ENCODE measurements at places on chromosomes 5 and 9. TPM values are rescaled to one million over a fixed set of nuclear protein-coding genes. Genes with fewer than 3 reads are reported as not detected.
A peak's percentile ranks its signal among the peaks of the same experiment; 100 is the strongest.

Gene DDX46
- 49.3 TPM for total RNA-seq

DNA sequence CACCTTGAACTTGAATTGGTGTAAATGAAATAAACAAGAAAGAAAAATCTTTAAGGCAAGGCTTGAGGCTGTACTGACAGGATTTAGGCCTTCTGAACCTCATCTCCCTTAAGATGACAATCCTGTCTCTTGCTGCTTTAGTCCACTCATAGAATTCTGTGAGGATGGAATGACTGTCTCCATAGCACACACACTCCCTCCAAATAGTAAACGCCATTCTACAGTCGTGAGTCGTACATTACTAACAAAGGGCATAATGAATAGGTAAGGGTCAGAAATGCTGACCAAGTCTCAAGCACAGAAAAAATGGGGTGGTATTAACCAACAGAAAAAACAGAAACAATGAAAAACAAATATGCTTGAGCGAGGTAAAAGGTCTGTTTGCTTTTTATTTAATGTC is 71.8 kb upstream of the SIMC1 start:
- no peak overlapping the region for H3K4me3 ChIP-seq
- H3K4me1 ChIP-seq = no peaks in the 10 kb centered on the region
- H3K36me3 ChIP-seq = no peaks in the 10 kb centered on the region
- H3K27ac ChIP-seq = no peak overlapping the region
- DNase-seq = no peak

DNA sequence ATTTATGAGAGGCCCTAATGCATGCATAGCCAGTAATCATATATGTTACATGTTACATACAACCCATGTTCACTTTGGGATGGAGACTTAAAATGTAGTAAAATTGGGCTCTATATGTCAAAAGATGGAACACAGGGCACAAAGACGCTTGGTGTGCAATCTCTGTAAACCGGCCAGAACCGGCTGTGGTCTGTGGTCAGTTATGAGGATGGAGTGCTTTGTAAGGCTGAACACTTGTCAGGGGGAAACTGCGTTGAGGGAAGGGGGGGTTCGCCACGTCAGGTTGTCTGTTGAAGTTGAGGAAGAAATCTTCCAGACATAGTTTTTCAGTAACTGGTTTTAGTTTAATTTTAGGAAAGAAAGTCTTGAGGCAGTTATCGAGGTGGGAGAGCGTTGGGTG is 2.7 kb upstream of the CKMT2 start:
- H3K4me1 ChIP-seq = no peaks in the 10 kb centered on the region
- no peak for DNase-seq
- no peaks in the 10 kb centered on the region for H3K36me3 ChIP-seq
- no peak overlapping the region for H3K27ac ChIP-seq
- no peaks in the 10 kb centered on the region for H3K27me3 ChIP-seq
- H3K4me3 ChIP-seq = no peak overlapping the region

Gene ADGRD2
- total RNA-seq = not detected

Gene DMRT3
- total RNA-seq = not detected

DNA sequence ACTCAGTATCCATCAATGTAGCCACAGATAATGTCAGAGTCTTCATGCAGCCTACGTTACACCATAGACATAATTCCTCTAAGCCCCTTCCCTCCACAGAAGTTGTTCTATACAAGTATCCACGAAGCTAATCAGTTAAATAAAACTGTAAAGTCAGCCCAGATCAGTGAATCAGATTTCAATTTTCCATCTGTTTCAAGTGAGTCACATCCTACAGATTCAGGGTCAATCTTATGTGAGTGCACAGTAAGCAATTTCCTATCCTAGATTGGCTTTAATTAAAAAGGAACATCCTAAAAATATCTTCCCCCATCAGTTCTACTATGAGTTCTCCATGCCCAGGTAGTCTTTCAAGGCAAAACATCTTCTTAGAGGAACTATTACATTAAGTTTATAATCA is 402.5 kb downstream of the EFNA5 start:
- no peaks in the 10 kb centered on the region for H3K27me3 ChIP-seq
- no peak overlapping the region for H3K27ac ChIP-seq
- no peak for DNase-seq
- no peaks in the 10 kb centered on the region for H3K36me3 ChIP-seq
- no peaks in the 10 kb centered on the region for H3K4me1 ChIP-seq
- no peak overlapping the region for H3K4me3 ChIP-seq

Gene OBP2B
- total RNA-seq = not detected

DNA sequence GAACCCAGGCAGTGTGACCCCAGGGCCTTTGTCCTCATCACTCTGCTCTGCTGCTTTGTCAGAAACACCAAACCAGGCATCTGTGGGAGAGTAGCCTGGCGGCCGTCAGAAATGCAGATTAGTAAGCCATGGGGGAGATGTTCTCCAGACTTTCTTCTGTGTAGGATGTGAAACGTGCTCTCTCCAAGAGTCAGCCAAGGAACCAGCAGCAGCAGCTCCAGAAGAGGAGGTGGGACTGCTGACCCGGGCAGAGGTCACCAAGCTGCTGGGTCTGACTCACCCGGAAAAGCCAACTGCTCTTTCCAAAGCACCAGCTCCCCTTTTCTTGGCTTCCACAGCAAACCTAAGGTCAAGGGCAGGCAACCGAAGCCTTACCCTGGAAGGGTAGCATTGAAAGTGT is 14.4 kb upstream of the ABLIM3 start:
- H3K4me3 ChIP-seq = no peak overlapping the region
- H3K36me3 ChIP-seq = no peaks in the 10 kb centered on the region
- no peak for DNase-seq
- no peaks in the 10 kb centered on the region for H3K27me3 ChIP-seq
- no peak overlapping the region for H3K27ac ChIP-seq

Gene SAXO1
- total RNA-seq = not detected

DNA sequence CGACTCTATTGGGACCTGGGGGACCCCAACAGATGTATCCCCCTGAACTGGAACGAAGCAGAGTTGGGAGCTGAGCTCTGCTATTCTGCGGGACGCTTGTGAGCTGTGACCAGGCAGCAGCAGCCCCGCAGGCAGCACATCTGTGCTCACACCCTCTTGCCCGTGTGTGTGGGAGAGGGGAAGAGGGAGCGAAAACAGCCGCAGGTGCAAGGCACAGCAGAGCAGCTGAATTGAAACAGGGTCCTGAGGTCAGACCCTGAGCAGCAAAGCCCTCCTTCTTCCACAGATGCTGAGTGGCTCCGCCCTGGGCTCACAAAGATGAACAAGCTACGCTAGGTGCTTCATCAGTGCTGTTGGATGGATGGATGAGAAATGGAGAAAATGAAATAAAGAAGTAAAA is 198.7 kb downstream of the HSPA4 start:
- H3K4me3 ChIP-seq = no peak overlapping the region
- no peaks in the 10 kb centered on the region for H3K4me1 ChIP-seq
- no peak for DNase-seq
- H3K36me3 ChIP-seq = no peaks in the 10 kb centered on the region

Gene SPAAR
- 1.1 TPM for total RNA-seq

DNA sequence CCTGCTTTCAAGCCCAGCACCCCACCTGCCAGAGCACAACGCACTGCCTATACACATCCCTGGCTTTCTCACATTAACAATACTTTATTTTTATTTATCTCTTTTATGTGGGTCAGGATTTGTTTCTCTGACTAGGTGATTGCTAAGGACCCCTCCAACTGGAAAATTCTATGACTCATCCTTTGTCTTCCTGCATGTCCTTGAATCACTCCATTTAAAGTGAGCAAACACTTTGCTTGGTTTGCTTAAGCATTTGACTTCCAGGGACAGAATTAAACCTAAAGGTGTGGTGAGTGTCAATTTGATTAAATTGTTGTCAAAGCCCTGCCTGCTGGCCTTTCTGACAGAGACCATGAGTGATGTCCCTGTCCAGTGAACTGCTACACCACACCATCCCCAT is 536.5 kb upstream of the BRINP1 start:
- DNase-seq = no peak
- H3K4me3 ChIP-seq = no peak overlapping the region
- no peaks in the 10 kb centered on the region for H3K27me3 ChIP-seq
- H3K27ac ChIP-seq = no peak overlapping the region
- no peaks in the 10 kb centered on the region for H3K36me3 ChIP-seq

Gene ROR2
- 9.1 TPM for total RNA-seq

DNA sequence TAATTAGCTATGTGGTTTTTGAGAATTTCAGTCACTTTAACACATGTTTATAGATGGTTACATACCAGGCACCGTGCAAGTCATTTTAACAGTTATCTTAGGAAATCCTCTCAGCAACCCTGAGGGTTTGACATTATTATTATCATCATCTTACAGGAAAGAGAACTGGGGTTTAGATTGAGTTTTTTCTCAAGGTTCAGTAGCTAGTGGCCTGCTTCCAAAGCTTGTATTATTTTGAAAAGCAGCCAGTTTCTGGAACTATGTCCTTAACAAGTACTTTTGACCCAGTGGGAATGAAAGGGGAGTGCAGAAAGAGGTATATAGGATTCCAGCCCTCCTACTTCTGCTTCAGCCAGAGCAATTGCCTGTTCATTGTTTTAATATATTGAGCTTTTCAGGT is 157.5 kb downstream of the COMMD10 start:
- no peak for DNase-seq
- H3K27ac ChIP-seq = no peak overlapping the region
- H3K4me3 ChIP-seq = no peak overlapping the region
- no peaks in the 10 kb centered on the region for H3K27me3 ChIP-seq
- H3K36me3 ChIP-seq = no peaks in the 10 kb centered on the region

GRCh38 chr5:78574131-78574673 is 74.4 kb downstream of the LHFPL2 start:
- H3K27ac ChIP-seq = no peak overlapping the region
- H3K36me3 ChIP-seq = no peaks in the 10 kb centered on the region
- no peaks in the 10 kb centered on the region for H3K27me3 ChIP-seq
- no peaks in the 10 kb centered on the region for H3K4me1 ChIP-seq

DNA sequence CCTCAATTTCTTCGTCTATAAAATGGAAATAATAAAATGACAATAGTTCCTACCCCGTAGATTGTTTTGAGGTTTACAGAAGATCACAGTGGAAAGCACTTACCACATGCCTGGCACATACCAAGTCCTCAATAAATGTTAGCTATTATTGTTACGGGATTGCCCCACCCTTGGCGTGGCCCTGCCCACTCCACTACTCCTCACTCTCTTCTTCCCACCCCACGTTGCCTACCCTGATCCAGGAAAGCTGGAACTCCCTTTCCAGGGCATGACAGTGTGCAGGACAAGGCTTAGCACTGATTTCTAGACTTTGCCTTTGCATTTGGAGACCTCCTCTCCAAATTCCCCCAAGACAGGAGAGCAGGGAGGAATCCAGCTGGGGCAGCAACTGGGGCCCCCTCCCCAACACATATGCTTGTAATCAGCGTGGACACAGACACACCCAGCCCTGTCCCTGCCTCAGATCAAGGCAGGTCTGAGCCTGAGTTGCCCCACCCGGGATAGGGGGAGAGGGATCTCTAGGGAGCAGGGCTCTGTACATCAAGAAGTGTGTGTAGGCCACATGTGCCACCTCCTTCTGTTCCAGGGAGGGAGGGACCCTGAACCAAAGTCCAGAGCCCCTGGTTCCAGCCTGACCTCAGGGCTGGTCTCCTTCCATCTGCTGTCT is 6.7 kb downstream of the SLC4A9 start:
- H3K4me3 ChIP-seq = no peak overlapping the region
- H3K4me1 ChIP-seq = no peaks in the 10 kb centered on the region
- DNase-seq = no peak
- no peaks in the 10 kb centered on the region for H3K36me3 ChIP-seq
- no peak overlapping the region for H3K27ac ChIP-seq

Gene MCCC2
- 56.8 TPM for total RNA-seq

Gene ACOT12
- not detected for total RNA-seq

DNA sequence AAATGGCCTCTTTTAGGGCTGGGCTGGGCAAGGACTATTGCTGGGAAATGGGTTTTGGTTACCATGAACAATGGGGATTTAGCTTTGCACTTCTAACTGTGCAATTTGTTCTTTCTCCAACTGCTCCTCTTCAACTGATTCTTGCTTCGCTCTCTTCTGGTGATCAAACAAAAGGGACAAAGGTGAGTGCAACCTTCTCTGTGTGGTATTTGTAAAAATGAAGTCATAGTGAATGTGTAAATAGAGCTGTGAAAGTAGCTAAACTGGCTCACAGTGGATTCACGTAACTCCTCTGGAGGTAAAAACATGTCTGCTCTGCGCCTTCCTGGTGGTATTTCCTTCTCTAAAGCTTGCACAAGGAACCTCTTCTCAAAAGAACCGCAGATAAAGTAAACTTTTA is 20.9 kb upstream of the SPINK14 start:
- no peak overlapping the region for H3K4me3 ChIP-seq
- H3K27ac ChIP-seq = peak overlapping the region; percentile 74
- peak; percentile 35 for DNase-seq

DNA sequence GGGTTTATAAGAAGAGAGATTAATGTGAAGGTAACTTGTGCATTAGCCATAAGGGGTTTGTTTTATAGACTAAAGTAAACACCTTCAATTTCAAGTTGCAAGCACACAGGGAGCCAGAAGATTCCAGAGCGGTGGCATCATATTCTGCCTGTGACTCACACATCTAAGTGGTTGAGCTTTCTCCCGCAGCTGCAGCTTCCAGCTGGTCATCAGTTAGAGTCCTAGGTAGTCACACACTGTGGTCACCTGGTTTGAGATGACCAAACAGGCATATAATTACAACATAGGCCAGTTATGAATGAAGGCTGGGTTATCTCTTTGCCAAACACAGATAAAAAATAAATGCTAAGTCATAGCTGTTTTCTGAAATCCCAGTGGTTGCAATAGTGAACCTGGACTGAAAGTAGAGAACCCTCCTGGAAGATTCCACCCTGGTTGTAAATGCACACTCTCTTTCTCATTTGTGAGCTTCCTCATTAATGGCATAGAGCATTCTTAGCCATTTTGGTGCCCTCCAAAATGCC is 171.3 kb downstream of the GDNF start:
- peak; percentile 32 for DNase-seq
- no peaks in the 10 kb centered on the region for H3K36me3 ChIP-seq
- H3K4me3 ChIP-seq = no peak overlapping the region

DNA sequence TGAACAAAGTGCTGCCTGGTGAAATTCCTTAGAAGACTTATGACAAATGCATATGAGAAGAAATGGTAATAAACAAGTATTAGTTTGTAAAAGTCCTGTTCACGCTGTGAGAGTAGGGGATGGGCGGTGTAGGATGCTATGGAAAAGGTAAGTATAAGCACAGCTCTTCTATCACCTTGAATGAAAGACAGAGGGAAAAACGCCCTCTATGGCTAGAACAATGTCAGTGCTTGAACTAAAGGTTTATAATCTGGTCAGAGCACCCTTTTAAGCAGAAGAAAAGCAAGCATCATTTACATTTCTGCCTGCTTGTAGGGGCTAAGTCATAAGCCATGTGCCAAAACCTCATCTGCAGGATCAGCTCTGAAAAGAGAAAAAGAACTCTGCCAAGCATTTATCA is 115.2 kb downstream of the LHFPL2 start:
- H3K4me1 ChIP-seq = no peaks in the 10 kb centered on the region
- H3K27ac ChIP-seq = no peak overlapping the region
- no peak overlapping the region for H3K4me3 ChIP-seq
- no peaks in the 10 kb centered on the region for H3K36me3 ChIP-seq

- peaks cover 10% of the 10 kb centered on the region for H3K4me1 ChIP-seq
- H3K4me3 ChIP-seq = peak overlapping the region; percentile 66
- peaks cover 14% of the 10 kb centered on the region for H3K27me3 ChIP-seq
- H3K27ac ChIP-seq = peak overlapping the region; percentile 97
- DNase-seq = peak; percentile 36
Measured at GRCh38 chr9:137299203-137299565, 2.9 kb downstream of the NRARP start.

Gene PCDHGA11
- total RNA-seq = 1.6 TPM

- H3K27ac ChIP-seq = no peak overlapping the region
- H3K4me3 ChIP-seq = no peak overlapping the region
- H3K27me3 ChIP-seq = no peaks in the 10 kb centered on the region
- no peaks in the 10 kb centered on the region for H3K4me1 ChIP-seq
- no peaks in the 10 kb centered on the region for H3K36me3 ChIP-seq
Measured at GRCh38 chr9:135877791-135878527, 29.4 kb downstream of the CAMSAP1 start.
